ENCODE measurements at places on chromosomes 5 and 9.

DNA sequence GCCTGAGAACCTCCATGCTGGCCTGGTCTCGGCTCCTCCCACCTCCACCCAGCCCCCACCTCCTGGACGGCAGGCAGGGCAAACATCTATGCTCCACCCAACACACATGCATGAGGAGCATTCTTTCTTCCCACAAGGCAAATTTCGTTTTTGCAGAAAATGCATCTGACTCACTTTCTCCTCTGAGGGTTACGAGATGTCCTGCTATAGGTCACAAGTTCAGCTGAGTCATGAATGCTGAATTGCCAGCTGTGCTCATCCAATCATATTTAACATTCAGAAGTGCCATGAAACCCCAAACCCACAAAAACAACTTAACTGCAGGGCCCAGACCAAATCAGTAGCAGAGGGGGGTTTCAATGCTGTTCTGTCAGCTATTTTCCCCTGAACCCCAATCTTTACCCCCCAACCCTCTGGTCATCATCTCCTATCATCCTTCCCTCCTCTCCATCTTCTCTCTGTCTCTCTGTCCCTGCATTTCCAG is 39.0 kb upstream of the OSMR start:
- DNase-seq, result peak; percentile 81

GRCh38 chr5:127206320-127207113 is 84.1 kb upstream of the MEGF10 start:
- DNase-seq, result peak; percentile 42

DNA sequence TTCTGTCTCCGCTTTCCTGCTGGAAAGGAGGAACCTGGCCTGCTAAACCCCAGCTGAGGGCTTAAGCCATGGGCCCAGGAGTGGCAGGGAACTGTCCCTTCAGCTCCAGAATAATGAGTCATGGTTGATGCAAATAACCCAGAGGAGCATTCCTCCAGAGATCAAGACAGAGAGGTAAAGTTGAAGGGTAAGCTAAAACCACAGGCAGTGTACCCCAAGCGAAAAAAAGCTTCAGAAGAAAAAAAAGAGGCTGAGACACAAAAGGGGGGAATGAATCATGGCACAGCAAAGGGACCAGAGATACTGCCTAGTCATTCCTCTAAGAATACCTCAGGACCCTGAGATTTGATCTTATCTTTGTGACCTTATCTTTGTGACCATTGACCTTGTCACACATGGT is 199.5 kb upstream of the TAS2R1 start:
- DNase-seq, result no peak

- peak; percentile 79 for DNase-seq
Observed at GRCh38 chr5:143717400-143717799, 94.6 kb upstream of the HMHB1 start.

DNA sequence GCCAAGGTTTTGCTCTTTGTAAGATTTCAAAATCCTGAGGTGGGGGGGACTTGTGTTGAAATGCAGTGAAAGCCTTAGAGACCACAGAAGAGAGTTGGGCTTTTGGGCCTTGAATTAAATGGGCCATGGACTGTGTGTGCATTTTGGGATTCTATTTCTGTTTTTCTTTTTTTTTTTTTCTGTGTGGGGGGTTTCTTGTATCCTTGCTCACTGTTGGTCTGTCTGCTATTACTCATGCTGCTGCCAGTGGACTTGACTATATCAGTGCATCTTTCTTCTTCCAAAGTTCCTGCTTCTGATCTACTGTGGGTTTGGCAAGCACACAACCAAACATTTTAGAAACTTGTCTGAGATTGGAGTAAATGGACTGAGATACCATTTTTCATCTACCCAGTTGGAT is 344.9 kb downstream of the ARL15 start:
- DNase-seq, result no peak

- peak; percentile 81 for DNase-seq
Observed at GRCh38 chr5:34891981-34892380, 23.3 kb downstream of the RAD1 start.

DNA sequence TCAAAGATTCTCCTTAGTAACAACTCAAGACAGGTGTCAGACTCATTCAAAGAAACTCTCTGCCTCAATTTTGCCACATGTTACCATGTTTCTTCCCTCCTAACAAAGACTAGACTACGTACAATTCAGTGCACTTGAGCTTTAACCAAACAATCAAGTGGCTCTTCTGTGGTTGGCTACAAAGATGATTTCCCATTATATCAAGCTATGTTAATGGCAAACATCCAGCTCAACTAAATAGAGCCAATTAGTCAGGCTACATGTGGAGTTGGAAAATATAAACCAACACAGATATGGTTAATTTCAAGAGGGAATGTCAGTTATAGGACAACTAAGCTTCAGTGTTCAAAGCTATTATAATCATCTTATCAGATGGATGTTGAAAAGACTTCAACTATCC is 29.2 kb upstream of the ADRA1B start:
- DNase-seq, result no peak

GRCh38 chr9:3337515-3338225 is 188.1 kb downstream of the RFX3 start:
- no peak for DNase-seq

GRCh38 chr5:115858396-115858795 is 16.7 kb downstream of the AP3S1 start:
- DNase-seq, result no peak

DNA sequence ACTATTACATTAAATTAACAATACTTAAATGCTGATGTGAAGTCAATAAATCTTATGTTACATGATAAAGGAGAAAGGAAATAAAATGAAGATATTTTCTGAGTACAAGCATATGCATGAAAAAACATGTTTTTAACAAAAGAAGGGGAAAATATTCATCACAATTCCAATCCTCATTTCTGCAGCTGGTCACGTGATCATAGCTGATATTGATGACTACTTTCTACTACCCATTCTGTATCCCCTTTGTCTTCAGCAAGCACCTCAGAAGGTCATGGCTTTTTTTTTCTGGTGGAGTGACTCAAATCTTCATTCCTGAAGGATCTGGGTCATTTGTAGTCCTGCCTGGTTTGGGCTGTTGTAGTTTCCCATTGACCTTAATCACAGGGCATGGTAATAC is 90.9 kb downstream of the CDO1 start:
- no peak for DNase-seq

DNA sequence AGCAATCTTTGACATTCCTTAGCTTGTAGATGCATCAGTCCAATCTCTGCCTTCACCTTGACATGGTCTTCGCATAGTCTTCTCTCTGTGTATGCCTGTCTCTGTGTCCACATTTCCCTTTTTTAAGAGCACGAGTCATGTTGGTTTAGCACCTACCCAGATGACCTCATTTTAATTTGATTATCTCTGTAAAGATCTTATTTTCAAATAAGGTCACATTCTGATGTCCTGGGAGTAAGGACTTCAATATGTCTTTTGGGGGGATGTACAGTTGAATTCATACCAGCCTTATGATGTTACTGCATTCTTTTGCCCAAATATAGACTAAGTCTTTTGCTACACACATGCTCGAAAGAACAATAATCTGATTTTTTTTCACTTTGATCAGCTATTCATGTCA is 6.9 kb downstream of the KCTD16 start:
- no peak for DNase-seq

- DNase-seq, result no peak
Observed at GRCh38 chr5:88602584-88602983, 280.4 kb downstream of the MEF2C start.

DNA sequence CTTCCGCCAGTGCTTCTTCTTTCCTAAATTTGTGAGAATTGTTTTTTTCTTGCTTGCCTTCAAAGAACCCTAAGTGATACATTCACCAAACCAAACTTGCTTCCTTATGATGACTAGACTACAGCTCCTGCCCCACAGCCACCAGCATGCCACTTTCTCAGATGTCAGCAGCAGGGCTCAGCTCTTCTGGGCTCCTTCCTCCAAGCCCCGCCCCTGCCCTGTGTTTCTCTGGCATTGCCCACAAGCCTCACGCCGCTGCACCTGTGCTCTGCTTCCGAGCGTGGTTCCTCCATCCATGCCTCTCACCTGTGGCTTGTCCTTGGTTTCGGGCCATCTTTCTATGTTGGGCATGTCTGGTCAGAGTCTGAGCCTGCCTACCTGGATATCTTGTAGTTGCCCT is 10.6 kb downstream of the UNC5A start:
- DNase-seq, result no peak

GRCh38 chr5:132052520-132052919 is 7.9 kb upstream of the IL3 start:
- no peak for DNase-seq

- no peak for DNase-seq
Observed at GRCh38 chr5:30103052-30103451, 1090.4 kb upstream of the CDH6 start.

DNA sequence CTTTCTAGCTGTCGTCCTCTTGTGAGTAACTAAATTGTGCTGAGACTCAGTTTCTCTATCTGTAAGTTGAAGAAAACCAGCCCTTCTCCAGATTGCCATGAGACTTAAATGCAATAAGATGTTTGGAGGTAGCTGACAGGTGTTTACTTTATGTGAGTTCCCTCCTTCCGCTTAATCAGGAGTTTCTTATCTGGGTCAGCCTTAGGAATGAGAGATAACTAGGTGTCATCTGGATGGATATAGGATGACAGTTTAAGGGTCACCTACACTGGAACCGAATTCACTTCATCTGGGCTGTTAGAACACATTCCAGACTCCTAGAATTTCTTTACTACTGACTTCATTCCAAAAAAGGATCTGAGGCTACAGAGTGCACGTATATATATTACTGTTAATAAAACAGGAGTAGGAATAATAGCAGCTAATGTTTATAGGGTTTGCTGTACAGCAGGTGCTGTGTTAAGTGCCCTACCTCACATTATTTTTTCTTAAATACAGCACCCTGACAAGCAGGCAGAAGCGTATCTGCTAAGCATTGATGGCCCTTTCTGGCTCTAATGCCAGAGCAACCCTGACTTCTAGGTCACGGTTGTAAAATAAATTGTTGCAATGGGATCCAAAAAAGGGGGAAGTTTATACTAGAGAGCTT is 30.0 kb upstream of the CPEB4 start:
- DNase-seq, result no peak

- peak; percentile 19 for DNase-seq
Observed at GRCh38 chr9:77063645-77064285, 44.3 kb downstream of the FOXB2 start.

DNA sequence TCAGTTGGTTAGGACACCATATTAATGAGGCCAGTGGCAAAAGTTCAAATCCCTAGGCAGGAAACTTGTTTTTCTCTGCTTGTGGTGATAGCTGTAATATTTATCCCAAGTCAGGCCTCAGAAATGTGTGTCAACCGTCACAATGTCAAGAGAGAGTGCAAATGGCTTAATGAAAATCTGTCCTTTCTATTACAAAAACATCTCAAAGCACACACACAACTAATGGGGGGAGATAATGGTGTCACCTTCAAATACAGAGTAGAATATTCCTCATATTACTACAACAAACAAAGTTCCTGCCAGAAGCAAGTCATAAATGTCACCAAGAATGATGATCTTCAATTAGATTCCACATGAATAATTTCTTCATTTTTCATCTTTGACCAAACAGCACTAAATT is 127.2 kb upstream of the MARCHF11 start:
- DNase-seq, result no peak

DNA sequence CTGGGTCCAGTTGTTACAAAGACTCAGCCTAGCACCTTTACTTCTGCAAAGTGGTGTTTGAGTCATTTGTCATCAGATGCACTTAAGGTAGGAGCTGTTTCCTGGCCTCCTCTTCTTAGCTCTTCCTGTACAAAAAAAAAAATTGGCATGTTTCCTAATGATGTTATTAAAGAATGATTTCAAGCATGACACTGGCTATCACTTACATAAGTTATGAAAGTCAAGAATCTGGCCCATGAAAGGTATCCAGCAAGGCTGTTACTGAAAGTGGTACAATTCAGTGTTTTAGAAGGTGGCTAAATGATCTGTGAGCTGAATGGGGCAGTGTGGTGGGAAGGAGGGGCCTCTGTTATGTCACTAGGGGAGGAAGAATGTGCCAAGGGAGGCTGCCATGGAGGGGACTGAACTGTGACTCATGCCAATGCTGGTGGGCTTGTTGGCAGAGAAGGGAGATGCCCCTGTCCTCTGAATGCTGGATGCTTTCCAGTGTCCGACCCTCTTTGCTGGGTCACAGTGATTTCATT is 175.1 kb upstream of the MAP1B start:
- no peak for DNase-seq

GRCh38 chr9:250039-250438 is 35.4 kb downstream of the DOCK8 start:
- no peak for DNase-seq

DNA sequence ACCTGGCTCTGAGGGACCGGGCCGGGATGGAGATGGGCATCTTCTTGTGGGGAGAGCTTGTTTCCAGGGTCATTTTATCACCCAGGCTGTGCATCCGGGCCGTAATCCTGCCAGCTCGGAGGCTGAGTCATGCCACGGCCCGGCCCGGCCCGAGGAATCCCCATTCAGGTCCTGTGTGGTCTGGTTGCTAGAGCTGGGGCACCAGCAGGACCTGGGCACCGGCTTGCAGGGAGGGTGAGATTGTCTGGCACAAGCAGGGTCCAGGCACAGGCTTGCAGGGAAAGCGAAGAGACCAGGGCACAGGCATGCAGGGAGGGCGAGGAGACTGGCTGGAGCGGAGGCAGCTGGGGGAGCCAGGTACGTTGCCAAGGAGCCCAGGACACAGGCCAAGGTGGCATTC is 106.8 kb downstream of the RXRA start:
- DNase-seq, result no peak

DNA sequence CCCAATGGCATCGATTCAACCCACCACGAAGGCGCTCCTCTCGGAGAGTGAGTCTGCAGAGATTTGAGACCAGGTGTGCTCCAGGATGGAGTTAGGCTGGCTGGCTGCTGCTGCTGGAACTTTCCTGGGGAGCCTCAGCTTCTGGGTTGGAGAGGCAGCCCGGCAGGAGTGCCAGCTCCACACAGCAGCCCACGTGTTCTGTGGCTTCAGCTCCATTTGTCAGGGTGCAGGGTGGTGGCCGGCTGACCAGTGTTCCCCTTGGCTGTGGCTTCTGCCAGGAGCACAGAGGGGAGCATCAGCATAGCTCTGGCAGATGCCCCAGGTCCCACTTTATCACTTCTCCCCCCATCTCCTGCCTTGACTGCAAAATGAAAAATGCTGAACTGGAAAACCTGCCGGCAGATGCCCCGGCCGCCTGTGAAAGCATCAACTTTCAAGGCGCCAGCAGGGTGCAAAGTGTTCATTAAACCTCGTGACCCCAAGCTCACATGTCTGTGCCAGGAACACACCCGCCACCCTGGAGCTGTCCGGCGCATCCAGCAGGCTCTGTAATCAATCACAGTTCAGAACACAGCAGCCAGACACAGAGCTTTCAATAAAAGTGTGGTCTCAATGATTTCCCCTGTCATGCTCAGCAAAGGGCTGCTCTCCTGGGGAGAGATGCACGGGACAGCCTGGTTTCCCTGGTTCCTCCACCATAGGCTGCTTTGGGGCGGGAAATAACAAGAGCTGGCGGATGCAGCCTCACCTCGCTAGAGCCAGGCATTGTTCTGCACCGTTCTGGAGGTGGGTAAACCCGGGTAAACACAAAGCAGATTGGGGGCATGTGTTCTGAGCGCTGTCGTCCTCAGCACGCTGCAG is 53.2 kb downstream of the TRIP13 start:
- DNase-seq, result no peak

Measured in AG04449 (cell line).